ENCODE measurements at places on chromosomes 3 and 15.

DNA sequence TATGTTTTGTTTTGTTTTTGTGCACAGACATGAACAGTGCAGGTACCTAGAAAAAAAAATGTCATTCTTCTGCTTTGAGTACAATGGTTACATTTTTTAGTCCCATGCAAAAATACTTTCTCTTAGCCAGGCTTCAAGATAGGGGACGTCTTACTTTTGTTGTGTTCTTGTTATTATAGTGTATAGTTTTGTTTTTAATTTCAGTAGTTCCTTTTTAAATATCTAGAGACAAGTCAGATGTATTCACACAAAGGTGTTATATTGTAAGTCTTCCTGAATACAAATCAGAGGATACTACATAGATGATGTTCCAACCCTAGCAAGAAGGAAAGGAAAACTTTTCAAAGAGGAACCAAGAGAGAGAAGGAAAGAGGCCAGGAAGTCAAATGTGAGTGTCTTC, 28.8 kb upstream of the IGSF11 start:
- DNase-seq, result no peak

- no peak for DNase-seq
Observed at GRCh38 chr15:38401106-38401505, 52.8 kb upstream of the FAM98B start.

- DNase-seq, result no peak
Observed at GRCh38 chr3:20256144-20256543, 70.1 kb upstream of the SGO1 start.

DNA sequence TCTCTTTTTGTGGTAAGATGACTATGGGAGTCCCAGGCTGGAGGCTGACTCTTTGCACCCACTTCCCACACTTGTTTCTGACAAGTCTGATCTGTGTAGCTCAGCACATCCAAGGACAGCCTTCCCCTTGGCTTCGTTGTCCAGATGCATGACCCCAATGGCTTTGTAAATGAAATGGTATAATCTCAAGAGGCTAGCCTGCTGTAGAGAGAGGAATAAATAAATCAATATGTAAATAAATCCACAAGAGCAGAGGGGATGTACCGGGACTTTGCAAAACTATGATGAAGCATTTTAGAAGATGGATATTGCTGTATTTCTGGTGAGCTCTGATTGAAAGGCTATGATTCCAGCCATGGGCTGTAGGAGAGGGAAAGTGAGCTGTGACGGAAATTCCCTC, 79.9 kb upstream of the NEO1 start:
- no peak for DNase-seq

All from stimulated activated CD8-positive, alpha-beta memory T cell treated with anti-CD3 and anti-CD28 coated beads, Interleukin-4, amount 100 ng/mL, for 1 hour (primary cell).